Hepatocyte (in vitro differentiated cells): ENCODE measurements at places on chromosomes 4 and X. TPM values are rescaled to one million over a fixed set of nuclear protein-coding genes. Genes with fewer than 3 reads are reported as not detected.

Gene TEX13A
- polyA plus RNA-seq, result not detected in 2 replicates

Gene ACSL4
- 30.2 and 51.8 TPM in 2 replicates for polyA plus RNA-seq

Gene SLC7A11
- polyA plus RNA-seq, result 5.1 and 5.3 TPM in 2 replicates

Gene OPRPN
- polyA plus RNA-seq, result not detected in 2 replicates

Gene DMRTC1
- 0.45 and 0.51 TPM in 2 replicates for polyA plus RNA-seq

Gene GRK4
- polyA plus RNA-seq, result 5.5 and 6.1 TPM in 2 replicates

Gene XAGE5
- polyA plus RNA-seq, result not detected in 2 replicates

Gene TMEM154
- 0.36 and 6.8 TPM in 2 replicates for polyA plus RNA-seq
